ENCODE measurements at places on chromosomes 6 and 20.

DNA sequence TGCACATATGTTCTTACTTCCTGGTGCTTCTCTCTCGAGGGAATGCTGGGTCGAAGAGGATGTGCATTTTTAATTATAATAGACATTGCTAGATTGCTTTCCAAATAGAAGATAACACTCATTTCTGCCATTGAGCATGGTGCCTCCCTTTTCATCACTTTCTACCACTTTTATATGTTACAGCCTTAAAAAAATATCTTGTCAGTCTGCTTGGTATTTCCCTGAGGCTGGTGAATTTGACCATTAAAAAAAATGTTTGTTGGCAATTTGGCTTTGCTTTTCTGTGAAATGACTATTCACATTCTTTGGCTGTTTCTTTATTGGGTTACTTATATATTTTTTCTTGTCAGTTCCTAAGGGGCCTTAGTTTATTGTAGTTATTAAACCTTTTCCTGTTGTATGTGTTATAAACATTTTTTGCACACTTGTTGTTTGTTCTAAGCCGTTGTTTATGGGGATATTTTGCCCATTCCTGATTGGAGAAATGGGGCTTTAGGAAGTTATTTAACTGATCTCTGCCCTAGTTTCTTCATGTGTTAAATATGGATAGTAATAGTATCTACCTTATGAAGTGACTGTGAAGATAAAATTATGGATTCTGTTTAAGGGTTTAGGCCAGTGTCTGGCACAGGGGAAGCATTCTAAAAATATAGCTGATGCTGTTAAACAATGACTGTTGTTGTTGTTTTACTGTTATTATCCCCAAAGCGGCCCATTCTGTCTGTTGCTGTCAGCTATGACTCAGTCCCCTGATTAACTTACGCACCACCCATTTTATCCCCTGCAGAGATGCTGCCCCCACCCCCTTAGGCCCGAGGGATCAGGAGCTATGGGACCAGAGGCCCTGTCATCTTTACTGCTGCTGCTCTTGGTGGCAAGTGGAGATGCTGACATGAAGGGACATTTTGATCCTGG, 3.8 kb downstream of the DDR1 start:
- no peak for DNase-seq

GRCh38 chr6:131822119-131822518, 14.3 kb downstream of the ENPP1 start:
- no peak for DNase-seq

GRCh38 chr6:41801380-41801779, 13.9 kb downstream of the TOMM6 start:
- no peak for DNase-seq

- no peak for DNase-seq
These were observed 462.9 kb upstream of the MARCKS start for GRCh38 chr6:113394216-113394615.

GRCh38 chr20:50245498-50246366, 55.1 kb downstream of the CEBPB start:
- no peak for DNase-seq

DNA sequence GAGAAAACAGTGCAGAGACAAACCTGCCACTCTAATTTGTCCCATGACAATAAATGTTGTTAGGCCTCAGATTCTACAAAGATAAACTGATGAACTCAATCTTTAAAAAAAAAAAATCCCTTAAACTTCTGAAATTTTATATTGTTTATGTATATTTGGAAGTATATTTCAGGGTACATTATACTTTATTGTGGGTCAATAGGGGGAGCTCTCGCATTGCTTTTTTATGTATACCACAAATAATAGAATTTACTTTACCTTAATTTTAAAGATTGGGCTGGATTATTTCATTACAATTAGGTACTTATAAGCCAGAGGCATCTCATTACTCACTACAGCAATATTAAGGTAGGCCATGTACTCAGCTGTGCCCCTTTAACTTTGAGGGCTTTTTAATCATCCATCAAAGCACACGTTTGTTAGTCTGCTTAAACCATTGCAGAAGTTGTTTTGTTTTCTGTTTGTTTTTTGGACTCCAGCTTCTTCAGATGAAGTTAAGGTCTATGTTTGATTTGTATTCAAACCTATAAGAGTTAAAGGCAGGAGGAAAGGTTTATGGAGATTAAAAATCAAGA, 56.3 kb upstream of the EYA4 start:
- no peak for DNase-seq

GRCh38 chr6:35192301-35192860, 21.4 kb upstream of the SCUBE3 start:
- no peak for DNase-seq

DNA sequence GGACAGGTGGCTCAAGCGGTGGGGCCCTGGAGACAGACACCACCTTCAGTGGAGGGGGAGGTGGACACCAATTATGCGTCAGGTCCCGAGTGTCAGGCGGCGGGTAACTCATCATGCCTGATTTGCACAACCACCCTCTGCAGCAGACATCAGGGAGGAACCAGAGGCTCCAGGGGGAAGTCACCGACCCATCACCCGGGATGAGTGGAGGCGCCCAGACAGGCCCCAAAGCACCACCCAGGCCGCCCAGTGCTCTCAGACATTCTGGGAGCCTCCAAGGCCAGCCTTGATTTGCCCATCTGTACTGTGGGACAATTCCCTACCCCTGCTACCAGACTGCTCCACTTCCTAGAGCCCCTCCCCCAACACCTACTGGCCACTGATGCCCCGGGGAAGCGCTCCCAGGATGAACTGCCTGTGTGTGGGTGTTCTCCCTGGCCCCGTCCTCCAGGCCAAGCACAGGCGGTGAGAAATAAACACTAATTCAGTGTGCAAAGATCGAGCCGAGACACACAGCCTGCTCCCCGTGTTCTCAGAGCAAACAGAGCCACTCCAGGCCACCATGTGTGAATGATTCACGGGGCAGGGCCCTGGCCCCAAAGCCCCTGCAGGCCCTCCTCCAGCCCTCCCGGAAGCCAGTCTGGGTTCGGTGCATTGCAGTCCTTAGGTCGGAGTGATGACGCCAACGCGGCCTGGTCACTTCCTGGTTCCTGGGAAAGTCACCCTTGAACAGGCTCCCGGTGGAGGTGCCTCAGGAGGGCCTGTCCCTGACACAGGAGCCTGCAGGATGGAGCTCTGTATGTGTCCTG, 107.2 kb downstream of the ASXL1 start:
- DNase-seq: no peak

- DNase-seq: no peak
These were observed 5.0 kb downstream of the SLC12A5 start for GRCh38 chr20:46034039-46034438.
